ENCODE measurements at places on chromosomes 4 and X. TPM values are rescaled to one million over a fixed set of nuclear protein-coding genes. Genes with fewer than 3 reads are reported as not detected.

Gene GPC4
- not detected for total RNA-seq

- DNase-seq: no peak
Observed at GRCh38 chr4:148092316-148093014, 349.7 kb downstream of the NR3C2 start.

DNA sequence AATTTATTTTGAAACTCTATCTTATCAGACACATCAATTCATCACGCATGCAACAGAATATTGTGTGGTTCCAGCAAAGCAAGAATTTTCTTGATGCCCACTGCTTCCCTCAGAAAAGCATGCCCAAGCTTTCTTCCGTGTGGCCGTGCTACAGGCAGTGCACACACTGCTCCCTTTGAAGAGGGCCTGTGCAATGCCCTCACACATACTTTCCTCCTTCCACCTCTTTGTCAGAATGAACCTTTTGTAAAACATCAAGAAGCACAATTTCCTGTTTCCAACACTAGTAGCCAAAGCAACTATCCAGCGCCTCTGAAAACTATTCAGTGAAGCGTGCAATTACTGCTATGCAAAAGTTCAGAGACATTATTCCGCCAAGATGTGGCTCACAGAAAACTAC is 201.7 kb downstream of the NLGN4X start:
- no peak for DNase-seq

GRCh38 chr4:8820178-8821102 is 51.2 kb downstream of the HMX1 start:
- DNase-seq: no peak

GRCh38 chr4:48329976-48330375 is 11.4 kb upstream of the SLAIN2 start:
- no peak for DNase-seq

- no peak for DNase-seq
Observed at GRCh38 chr4:16466581-16466980, 240.3 kb upstream of the TAPT1 start.

DNA sequence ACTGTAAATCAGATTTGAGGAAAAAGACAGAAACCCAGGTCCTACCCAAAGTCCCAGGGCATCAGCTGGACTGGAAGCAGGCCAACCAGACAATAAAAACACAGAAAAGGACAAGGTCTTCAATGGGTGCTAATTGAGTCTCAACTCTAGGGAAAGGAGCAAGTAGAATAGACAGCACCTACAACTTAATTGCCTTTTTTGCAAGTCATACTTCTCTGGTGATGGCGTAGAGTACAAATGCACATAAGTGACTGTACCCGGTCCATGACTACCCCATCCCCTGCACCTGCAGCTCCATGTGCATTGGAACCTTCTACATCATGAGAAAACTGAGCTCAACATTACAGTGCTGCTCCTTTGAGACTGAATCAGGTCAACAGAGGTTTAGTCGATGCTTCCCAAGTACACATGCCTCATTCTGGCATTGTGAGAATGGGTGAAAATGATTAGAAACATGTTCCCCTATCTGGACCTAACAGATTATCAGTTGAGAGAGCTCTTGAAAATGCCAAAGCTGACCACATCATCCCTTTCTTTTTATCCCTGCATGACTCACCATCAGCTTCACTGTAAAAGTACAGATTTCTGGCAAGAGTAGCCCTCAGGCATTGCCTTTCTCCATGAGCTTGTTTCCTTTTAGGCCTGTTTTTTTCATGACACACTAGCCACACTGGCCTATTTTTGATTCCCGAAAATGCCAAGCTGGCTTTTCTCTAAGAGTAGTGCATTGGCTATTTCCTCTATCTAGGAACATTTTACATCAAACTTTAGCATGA is 298.3 kb downstream of the HS3ST1 start:
- DNase-seq: no peak

DNA sequence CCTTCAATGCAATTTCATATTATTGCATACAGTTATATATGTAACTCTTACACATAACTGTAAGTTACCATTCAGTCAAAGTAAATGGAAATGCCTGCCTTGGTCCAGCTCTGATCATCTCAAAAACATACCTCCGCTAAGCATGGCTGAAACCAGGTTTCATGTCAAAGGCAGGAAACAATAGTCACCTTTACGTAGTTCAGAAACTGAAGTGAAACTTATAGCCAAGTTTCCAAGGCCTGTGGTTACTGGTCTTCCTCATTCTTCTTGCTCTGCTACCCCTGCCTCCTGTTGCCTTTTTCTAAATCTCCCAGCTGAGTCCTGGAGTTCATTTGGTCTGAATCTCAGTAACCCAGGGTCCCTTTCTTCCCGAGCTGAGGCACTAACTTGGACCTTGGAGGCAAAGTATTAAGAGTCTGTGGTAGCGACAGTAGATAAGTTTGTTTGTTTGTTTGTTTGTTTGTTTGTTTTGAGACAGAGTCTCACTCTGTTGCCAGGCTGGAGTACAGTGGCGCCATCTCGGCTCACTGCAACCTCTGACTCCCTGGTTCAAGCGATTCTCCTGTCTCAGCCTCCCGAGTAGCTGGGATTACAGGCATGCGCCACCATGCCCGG is 30.8 kb downstream of the DAPP1 start:
- peak; percentile 46 for DNase-seq

DNA sequence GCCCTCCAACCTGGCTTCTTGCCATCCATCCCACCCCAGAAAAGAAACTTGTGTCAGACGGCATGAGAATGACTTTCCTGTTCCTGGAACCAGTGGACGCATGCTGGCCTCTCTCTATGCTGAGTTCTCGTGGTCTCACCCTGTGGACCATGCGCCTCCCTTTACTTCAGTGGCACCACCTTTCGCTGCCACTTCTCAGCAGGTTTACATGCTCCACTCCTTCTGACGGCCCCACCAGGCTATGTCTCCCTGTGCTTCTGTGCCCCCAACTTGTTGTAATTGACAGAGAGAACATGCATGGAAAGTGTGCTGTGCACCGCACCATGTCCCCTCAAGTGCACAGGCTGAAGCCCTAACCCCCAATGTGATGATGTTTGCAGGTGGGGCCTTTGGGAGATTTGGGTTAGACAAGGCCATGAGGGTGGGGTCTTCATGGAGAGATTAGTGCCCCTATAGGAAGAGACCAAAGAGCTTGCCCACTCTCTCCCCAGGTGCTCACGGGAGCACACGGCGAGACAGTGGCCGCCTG is 3.1 kb upstream of the PPP2R2C start:
- DNase-seq: no peak

- no peak for DNase-seq
Observed at GRCh38 chr4:115293093-115293462, 179.7 kb upstream of the NDST4 start.

GRCh38 chrX:42028109-42028508 is 104.8 kb upstream of the CASK start:
- no peak for DNase-seq

DNA sequence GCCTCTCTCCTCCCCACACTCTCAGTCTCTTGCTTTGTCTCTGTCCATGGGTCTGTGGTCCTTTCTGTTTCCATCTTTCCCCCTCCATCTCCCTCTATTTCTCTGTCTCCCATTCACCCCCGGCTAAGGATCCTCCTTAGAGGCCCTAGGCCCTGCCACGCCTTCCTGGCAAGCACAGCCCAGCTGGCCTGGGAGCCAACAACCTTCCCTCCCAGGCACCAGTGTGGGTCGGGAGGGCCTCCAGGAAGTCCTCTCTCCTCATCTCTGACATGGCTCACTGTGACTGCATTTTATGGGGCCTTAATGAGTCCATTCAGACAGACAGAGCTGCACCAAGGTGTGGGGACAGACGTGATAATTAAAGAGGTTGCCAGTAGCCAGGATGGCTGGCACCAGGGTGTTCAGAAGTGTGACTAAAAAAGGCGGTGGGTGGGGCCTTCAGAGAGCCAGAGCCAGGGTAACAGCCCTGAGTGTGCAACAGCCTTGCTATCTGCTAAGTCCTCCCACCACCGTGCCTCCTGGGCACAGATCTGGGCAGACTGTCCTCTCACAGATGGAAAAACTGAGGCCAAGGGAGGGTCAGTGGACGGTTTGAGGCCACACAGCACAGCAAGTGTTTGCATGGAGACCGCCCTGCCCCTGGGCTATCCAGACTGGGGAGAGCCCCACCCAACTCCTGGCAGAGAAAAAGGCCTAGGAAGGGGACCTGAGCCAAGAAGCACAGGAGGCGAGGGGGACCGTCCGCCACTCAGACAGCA is 31.5 kb downstream of the BLOC1S4 start:
- DNase-seq: no peak

Gene PNCK
- 0.70 TPM for total RNA-seq

- no peak for DNase-seq
Observed at GRCh38 chr4:113695328-113696169, 66.0 kb downstream of the CAMK2D start.

- DNase-seq: no peak
Observed at GRCh38 chrX:41862562-41863184, 60.7 kb downstream of the CASK start.

DNA sequence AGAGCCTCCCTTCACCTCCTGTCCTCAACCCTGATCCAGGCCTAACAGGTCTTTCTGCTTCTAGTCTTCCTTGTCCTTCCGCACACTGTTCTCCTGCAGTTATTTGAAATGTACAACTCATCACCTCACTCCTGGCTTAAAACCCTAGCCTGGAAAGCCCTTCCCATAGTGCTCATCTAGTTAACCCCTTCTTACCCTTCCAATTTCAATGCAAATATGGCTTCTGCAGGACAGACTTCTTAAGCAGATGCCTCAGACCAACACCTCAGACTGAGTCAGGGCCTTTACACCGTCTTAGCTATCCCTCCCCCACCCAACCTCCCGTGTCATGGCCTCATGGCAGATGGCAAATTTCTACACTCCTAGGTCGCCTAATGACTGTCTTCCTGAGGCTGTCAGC is 130.4 kb downstream of the BCOR start:
- DNase-seq: no peak

Gene NPFFR2
- not detected for total RNA-seq

Gene MAGEB6B
- not detected for total RNA-seq

Gene PPP4R3C
- total RNA-seq: not detected

DNA sequence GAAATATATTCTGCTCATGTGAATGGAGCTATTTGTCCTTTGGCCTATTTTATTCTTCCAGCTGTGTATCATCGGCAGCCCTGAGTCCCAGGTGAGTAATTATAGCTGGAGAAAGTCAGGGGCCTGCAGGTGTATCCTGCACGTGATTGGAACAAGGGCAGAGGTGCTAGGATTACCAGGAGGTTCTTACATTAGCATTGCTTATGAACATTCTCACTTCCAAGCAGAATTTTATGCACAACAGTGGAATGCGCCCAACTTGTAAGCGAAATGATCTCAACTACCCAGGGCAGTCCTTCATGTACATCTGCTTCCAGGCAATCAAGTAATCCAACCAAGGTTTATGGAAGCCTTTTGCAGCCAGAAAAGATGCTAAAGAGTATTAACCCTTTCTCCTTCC is 68.9 kb upstream of the NRK start:
- no peak for DNase-seq

GRCh38 chrX:52352551-52352950 is 16.3 kb upstream of the XAGE2 start:
- DNase-seq: no peak

GRCh38 chr4:98604723-98605122 is 53.7 kb downstream of the TSPAN5 start:
- no peak for DNase-seq

DNA sequence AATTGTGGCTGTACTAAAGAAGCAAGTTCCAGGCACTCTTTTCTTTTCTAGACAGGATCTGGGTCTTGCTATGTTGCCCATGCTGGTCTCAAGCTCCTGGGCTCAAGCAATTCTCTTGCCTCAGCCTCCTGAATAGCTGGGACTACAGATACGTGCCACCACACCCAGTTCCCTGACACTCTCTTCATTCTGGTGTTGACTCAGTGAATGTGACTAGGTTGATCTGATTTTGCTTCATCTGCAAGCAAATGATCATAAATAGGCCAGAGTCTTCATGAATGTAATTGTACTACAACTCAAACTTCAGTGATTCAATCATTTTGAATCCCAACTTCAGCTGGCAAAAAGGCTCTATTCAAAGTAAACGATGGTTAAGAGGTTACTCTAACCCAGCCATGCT is 78.5 kb downstream of the APBB2 start:
- no peak for DNase-seq

- no peak for DNase-seq
Observed at GRCh38 chr4:121098266-121098665, 25.9 kb upstream of the NDNF start.

DNA sequence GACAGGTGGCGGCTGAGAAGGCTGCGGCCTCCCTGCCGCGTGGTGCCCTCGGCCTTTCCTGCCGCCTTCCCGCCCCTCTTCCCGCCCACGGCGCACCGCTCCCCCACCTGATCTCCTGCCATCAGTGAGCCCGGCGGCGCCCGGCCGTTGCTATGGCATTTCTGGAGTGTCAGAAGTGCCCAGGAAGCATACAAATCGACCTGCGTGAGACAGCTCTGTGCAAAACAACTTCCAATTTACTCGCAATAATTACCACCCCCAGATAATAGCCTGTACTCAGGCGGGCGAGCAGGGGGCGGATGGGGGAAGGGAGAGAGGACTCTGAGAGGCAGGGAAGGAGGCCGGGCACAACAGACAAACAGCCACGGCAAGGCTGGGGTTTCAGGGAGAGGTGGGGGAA is 16.6 kb upstream of the ERCC6L start:
- peak; percentile 8 for DNase-seq

DNA sequence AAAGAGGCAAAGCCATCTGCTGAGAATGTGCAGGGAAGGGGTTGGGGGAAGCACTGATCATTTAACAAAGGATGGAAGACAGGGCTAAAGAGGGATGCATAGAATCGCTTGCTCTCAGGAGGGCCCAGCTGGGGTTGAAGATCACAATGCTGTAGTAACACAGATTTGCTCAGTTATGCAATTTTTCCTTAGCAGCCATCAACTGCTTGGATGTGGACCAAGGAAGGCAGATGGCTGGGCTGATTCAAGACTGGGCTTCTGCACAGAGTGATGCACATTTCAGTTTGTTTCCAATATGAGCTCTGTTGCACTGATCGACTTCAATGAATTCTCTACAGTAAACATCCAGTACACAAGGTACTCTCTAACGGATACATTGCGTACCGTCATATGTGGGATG is 127.8 kb upstream of the TBL1X start:
- no peak for DNase-seq

GRCh38 chr4:87093443-87094123 is 126.8 kb downstream of the KLHL8 start:
- DNase-seq: peak; percentile 57

- no peak for DNase-seq
Observed at GRCh38 chrX:10922159-10922558, 189.0 kb upstream of the HCCS start.

Gene MCUB
- total RNA-seq: 65.3 TPM

- no peak for DNase-seq
Observed at GRCh38 chr4:42150653-42151567, 1.5 kb downstream of the BEND4 start.

Data from activated CD8-positive, alpha-beta T cell treated with anti-CD3 and anti-CD28 coated beads for 36 hours (primary cell).